MM.1S (cell line): ENCODE measurements at places on chromosomes 1 and 21.
A peak's percentile ranks its signal among the peaks of the same experiment; 100 is the strongest.

GRCh38 chr1:150051089-150051373, 16.5 kb upstream of the VPS45 start:
- DNase-seq: no peak

DNA sequence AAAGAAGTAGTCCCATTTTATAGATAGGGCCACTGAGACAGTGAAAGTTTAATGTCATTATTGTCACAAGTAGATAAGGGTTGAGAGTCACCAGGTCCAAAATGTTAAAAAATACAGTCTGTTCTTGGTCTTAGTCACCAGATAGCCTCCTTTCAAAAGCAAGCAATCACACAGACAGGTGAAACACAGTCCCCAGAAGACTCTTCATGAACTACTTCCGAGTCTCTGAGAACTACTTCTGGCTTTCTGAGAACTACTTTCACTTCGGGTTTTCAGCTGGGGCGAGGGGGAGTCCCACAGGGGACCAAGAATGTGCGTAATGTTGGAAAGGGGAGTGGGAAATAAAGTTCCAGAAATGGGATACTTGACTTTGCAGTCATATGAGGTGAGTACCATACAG, 143.2 kb downstream of the HHIPL2 start:
- DNase-seq: peak; percentile 57

- no peak for DNase-seq
These were observed 22.1 kb downstream of the METTL13 start for GRCh38 chr1:171803461-171804022.

DNA sequence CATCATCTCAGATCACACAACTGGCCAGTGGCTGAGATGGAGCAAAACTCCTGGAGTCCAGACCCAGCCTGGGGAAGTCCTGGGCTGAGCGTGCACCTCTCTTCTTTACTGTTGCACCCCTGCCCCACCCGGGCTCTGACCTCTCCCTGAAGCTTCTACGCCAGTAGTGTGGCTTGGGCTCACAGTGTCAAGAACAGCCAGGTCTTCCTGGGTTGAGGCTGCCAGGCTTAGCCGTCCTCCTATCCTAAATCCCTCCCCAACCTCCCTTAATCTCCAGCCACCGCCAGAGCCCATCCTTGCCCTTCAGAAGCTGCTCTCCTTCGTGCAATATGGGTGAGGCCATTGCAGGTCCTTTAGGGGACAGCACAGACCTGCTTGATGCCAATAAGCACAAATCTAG, 399.2 kb upstream of the VAMP3 start:
- DNase-seq: no peak

GRCh38 chr1:55384637-55385036, 169.5 kb upstream of the USP24 start:
- no peak for DNase-seq

- peak; percentile 48 for DNase-seq
These were observed 24.5 kb upstream of the MEF2D start for GRCh38 chr1:156525071-156525501.

DNA sequence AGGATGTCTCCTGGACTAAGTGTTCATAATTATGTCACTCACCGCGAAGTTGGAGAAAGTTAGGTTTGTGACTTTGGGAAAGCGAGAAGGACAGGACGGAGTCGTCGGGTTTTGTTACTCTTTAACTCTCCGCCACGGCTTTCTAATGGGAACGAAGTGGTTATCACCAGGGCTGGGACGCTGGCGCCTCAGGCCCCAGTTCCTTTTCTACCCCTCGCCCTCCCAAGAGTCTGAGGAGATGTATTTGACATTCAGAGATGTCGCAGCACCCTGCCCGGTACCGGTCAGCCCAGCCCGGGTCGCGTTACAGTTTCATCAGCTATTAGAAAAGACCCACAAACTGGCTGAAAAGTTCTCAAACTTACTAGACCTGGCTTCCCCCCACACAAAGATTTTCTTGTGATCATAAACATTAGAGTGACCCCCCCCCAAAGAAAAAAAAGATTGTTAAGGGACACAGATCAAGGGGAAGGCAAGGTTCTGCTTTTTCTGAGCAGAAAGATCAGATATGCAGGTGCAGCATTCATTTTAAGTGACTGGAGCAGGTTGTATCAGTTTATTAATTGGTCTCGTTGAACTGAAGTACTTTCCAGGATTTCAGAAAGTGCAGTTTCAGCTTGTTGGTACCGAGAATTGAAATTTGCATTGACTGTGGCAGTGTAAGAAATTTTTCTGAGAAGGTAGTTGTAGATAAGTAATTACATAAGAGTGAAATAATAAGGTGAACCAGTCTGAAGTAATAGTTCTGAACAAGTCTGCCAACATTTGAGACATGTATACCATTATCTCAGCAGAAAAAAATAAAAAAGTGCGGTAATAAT, 859 bp upstream of the ZBTB18 start:
- DNase-seq: peak; percentile 40
